T-cell (primary cell): ENCODE measurements at places on chromosomes 7 and 10. TPM values are rescaled to one million over a fixed set of nuclear protein-coding genes. Genes with fewer than 3 reads are reported as not detected.

Gene ZNF239
- total RNA-seq: 3.0 TPM

DNA sequence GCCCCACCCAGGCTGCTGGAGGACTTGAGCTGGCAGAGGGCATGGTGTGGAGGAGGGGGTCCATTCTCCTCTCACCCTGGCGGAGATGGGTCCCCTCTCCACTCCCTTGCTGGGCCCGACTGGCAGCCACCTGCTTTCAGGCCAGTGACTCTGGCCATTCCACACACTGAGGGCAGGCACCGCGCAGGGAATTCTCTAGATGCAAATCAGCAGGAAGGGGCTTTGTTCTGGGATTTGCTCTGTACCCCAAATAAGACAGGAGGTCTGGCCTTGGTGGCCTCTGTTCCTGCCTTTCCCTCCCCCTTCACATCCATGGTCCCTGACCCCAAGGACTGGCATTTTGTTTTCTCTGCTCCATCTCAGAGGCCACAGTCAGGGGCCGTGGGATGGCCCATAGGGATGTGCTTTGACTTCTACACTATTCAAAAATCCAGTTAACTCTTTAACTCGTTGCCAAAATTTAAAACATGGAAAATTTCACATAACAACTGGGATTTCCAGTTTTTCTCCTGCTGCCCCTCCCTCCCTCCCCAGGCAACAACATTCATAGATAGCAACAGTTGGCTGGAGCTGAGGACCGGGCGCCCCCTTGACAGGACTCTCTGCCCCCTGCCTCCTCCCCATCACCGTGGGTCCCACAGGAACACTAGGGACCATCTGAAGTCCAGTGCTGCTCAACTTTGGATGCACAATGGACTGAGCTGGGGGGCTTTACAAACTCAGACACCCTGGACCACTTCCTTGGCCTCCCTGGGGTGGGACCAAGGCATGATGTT, 33.9 kb downstream of the PPIF start:
- no peaks in the 10 kb centered on the region for H3K36me3 ChIP-seq
- no peaks in the 10 kb centered on the region for H3K4me1 ChIP-seq
- H3K27me3 ChIP-seq: peaks cover 9% of the 10 kb centered on the region
- DNase-seq: no peak

DNA sequence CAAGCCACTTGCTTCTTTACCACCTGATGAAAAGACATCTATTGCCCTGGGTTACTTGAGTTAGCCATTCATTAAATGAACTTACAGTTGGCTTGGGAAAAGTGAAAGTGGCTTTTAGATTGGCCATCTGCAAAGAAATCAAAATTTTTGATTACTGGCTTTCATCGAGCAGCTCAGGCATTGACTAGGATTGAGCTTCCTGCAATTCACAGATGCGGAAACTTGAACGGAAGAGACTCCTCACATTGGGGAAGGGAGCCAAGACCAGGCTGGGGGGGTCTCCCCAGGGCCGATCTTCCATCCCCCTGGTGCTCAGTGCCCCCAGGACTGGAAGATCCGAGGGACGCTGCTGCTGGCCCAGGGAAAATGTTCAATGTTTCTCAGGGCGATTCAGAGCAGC, 145.4 kb downstream of the PIP4K2A start:
- peaks cover 14% of the 10 kb centered on the region for H3K36me3 ChIP-seq
- no peak overlapping the region for H3K27ac ChIP-seq
- no peak for DNase-seq
- no peak overlapping the region for H3K4me3 ChIP-seq
- peaks cover 3% of the 10 kb centered on the region for H3K4me1 ChIP-seq

DNA sequence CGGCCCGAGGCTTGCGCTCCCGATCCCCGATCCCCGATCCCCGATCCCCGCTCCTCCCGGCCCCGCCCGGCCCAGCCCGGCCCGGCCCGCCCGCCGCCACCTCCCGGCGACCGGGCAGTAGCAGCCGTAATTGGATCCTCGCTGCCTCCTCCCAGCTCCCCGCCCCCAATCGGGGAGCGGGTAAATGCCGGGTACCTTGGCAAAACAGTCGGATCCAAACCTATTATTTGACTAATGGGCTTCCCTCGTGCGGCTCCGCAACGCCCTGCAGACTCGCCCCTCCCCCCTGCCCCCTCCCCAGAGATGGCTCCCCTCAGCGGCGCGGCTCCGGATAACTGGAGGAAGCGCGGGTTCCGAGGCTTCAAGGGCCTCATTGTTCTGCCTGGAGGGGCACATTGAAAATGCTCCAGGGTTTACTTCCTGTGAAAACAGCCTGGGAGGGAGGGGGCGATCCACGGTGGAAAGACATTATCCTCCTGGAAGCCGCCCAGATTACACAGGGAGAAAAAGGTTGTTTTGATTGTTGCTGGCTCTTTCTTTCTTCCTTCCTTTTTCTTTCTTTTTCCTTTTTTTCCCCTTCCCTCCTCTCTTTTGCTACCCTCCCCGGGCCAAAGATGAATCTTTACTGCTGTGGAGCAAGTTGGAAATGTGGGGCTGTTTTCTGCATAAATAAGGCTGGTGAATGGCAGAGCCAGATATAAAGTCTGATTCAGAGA, 94.7 kb upstream of the ZMIZ1 start:
- no peaks in the 10 kb centered on the region for H3K36me3 ChIP-seq
- H3K4me1 ChIP-seq: peaks cover 5% of the 10 kb centered on the region
- H3K27ac ChIP-seq: no peak overlapping the region
- peak overlapping the region; percentile 41 for H3K4me3 ChIP-seq
- peaks cover 13% of the 10 kb centered on the region for H3K27me3 ChIP-seq
- peak; percentile 21 for DNase-seq

- no peaks in the 10 kb centered on the region for H3K4me1 ChIP-seq
- H3K4me3 ChIP-seq: no peak overlapping the region
These were observed 176.8 kb upstream of the RHOBTB1 start for GRCh38 chr10:61120805-61121204.

DNA sequence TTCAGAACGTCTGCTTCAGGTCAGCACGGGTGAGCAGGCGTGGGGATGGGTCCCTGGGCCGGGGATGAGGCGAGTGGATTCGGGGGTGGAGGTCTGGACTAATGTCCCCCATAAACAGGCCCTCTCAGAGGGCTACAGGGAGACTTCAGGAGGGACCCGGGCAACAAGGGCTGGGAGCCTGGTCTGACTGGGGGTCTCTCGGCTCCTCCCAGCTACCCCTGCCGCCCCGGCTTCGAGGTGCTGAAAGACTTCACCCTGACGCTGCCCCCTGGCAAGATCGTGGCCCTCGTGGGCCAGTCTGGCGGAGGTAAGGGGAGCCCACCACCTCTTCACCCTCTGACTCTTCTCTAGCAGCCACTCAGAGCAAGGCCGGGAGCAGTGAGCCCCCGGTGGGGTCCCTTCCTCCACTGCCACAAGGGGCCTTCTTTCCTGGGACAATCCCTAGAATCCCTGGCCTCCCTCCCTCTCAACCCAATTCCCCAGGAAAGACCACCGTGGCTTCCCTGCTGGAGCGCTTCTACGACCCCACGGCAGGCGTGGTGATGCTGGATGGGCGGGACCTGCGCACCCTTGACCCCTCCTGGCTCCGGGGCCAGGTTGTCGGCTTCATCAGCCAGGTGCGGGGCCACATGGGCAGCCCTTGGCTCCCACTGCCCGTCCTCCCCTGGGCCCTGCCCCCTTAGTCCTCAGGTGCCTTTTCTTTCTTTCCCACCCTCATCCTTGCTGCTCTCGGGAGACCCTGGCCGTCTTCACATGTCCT, 7.5 kb upstream of the ASIC3 start:
- no peak for DNase-seq
- no peaks in the 10 kb centered on the region for H3K4me1 ChIP-seq
- H3K4me3 ChIP-seq: no peak overlapping the region
- H3K27me3 ChIP-seq: no peaks in the 10 kb centered on the region

GRCh38 chr10:15103513-15103912, 6.4 kb downstream of the RPP38 start:
- no peaks in the 10 kb centered on the region for H3K27me3 ChIP-seq
- peaks cover under 1% of the 10 kb centered on the region for H3K4me1 ChIP-seq
- DNase-seq: no peak
- H3K36me3 ChIP-seq: peaks cover 12% of the 10 kb centered on the region

DNA sequence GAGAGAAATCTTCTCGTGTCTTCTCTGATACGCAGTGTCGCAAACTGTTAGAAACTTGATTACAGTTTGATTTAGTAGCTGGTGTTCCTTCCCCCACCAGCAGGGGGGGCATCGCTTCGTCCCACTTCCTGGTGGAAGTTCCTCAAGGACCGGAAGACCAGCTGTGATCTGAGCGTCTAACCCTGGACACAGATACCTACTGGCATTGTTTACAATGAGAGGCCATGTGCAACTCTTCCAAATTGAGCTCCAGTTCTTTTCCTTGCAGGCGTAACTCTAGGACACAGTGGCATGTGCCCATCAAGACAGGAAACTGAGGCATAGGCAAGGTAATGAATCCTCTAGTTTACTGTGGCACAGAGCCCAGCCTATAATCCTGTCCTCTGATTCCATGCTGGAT, 219.0 kb downstream of the CCDC3 start:
- no peak for DNase-seq
- H3K4me1 ChIP-seq: no peaks in the 10 kb centered on the region
- no peak overlapping the region for H3K4me3 ChIP-seq

DNA sequence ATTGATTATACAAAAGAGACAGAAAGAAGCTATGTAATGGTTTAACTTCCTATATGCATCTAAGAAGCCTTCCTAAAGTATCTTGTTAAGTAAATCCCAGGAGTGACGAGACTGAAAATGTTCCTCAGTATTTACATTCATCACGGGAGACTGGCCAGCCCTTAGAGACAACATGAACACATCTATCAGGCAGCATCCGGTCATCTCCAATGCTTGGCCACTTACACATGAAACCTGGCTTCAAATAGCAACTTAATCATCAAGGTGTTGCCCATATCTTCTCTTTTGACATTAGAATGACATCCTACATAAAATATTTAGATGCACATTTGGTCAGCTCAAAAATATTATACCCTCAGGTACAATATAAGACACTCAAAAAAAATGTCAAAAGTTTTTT, 33.8 kb downstream of the ERCC6 start:
- H3K27ac ChIP-seq: no peak overlapping the region
- no peak overlapping the region for H3K4me3 ChIP-seq
- peaks cover 14% of the 10 kb centered on the region for H3K4me1 ChIP-seq
- peaks cover 8% of the 10 kb centered on the region for H3K36me3 ChIP-seq
- DNase-seq: no peak
